ENCODE measurements at places on chromosomes 11 and 22.
A peak's percentile ranks its signal among the peaks of the same experiment; 100 is the strongest.

- H3K27me3 ChIP-seq, result peaks cover 6% of the 10 kb centered on the region
- H3K4me1 ChIP-seq, result no peaks in the 10 kb centered on the region
- no peaks in the 10 kb centered on the region for H3K36me3 ChIP-seq
These were observed 56.7 kb downstream of the CACNA1I start for GRCh38 chr22:39627208-39627607.

DNA sequence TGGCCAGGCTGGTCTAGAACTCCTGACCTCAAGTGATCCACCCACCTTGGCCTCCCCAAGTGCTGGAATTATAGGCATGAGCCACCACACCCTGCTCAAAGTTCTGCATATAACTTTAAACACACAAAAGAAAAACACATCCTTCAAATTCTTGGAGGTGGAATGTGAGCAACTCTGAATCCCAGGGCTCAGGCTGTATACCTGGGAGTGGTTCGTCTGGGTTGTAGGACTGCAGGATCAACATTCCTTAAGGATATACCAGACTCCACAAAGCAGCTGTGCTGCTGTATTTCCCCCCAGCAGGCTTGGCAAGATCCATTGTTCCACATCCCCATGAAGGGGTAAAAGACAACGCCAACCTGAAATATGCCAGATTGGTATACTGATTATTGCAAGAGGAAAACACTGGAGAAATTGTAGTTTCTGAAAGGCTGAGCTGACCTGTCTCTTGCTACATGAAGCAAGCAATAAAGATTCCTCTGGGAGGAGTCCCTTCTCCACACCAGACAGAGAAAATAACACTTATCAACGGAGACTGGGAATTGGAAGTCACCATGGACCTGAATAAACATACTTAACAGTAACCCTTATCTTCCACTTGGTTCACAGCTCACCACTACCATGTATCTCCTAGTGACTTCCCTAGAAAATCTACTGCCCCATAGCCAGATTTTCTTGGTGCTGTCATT, 12.2 kb upstream of the RPS3 start:
- H3K27me3 ChIP-seq, result no peaks in the 10 kb centered on the region
- no peak overlapping the region for H3K27ac ChIP-seq
- peak; percentile 75 for DNase-seq
- peaks cover 2% of the 10 kb centered on the region for H3K4me1 ChIP-seq
- H3K4me3 ChIP-seq, result no peak overlapping the region
- H3K36me3 ChIP-seq, result no peaks in the 10 kb centered on the region

DNA sequence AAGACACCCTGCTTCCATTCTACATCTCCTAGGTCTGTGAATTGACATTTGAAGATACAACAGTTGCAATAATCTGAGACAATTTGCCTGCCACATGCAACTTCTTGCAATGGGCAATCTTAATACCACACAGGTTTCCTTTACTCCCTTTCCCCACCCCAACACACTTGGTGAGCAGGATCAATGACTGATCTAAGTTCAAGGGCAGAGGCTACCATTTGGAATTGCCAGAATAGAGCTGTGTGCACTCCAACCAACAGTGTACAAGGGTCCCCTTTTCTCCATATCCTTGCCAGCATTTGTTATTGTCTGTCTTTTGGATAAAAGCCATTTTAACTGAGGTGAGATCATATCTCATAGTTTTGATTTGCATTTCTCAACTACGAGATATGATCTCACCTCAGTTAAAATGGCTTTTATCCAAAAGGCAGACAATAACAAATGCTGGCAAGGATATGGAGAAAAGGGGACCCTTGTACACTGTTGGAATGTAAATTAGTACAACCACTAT, 2.9 kb upstream of the NNMT start:
- H3K27me3 ChIP-seq, result no peaks in the 10 kb centered on the region
- no peaks in the 10 kb centered on the region for H3K36me3 ChIP-seq
- no peak overlapping the region for H3K4me3 ChIP-seq
- H3K27ac ChIP-seq, result peak overlapping the region; percentile 53
- H3K4me1 ChIP-seq, result peaks cover 14% of the 10 kb centered on the region

DNA sequence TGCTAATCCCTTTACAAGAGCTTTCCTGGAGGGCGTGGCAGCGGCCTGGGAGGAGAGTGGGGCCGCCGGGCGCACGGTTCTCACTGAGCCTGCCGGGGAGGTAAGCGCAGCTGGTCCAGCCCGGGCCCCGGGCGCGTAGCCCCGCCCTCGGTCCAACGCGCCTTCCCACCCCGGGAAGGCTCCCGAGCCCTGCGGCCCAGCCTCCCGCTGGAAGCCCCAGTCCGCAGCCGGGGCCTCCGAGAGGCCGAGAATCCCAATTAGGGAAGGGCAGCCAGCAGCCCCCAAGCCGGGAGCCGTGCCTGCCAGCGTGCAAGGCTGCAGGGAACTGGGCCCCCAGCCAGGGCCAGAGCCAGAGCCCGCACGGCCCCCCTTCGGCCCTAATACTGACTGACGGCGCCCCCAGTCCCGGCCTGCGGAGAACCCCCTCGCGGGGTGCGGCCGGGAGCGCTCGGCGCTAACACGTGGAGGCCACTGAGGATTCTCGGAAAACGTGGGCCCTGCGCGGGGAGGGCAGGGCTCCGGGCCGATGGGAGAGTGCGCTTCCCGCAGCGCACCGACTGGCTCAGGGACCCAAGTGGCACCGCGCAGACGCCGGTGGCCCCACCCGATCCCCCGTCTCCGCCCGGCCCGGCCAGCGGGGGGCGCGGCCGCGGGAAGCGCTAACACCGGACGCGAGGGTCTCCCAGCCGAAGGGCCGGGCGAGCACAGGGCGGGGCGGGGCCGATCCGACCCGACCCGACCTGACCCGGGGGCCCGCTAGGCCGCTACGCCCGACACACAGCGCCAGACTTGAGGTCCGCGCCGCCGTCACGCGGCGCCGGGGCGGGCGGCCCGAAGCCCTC, 5.7 kb downstream of the ZFTA start:
- peak overlapping the region; percentile 21 for H3K4me3 ChIP-seq
- peak; percentile 54 for DNase-seq
- H3K4me1 ChIP-seq, result peaks cover 14% of the 10 kb centered on the region
- no peaks in the 10 kb centered on the region for H3K27me3 ChIP-seq
- no peak overlapping the region for H3K27ac ChIP-seq
